ENCODE measurements at places on chromosomes 4 and X.

GRCh38 chrX:72540318-72540717 is 32.3 kb downstream of the HDAC8 start:
- no peaks in the 10 kb centered on the region for H3K27me3 ChIP-seq
- no peak for DNase-seq
- no peak overlapping the region for H3K4me3 ChIP-seq
- H3K4me1 ChIP-seq, result no peaks in the 10 kb centered on the region
- no peak overlapping the region for H3K27ac ChIP-seq
- no peaks in the 10 kb centered on the region for H3K36me3 ChIP-seq

DNA sequence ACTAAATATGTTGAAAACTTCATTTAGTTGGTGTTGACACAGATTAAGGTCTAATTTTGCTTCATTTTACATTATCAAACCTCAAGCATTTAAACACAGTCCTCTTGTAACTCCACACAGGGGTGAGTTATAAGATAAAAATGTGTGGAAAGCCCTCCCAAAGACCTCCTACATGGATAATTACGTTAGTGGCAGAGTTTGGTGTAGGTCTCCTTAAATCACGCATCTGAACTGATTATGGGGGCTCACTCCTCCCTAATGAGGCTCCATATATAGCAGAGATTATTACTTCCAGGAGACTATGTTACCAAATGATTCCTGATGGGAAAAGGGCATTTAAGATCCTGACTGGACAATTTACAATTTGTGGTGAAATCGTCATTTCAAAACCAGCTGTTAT is 32.2 kb upstream of the VCX3B start:
- no peaks in the 10 kb centered on the region for H3K27me3 ChIP-seq
- no peak overlapping the region for H3K27ac ChIP-seq

DNA sequence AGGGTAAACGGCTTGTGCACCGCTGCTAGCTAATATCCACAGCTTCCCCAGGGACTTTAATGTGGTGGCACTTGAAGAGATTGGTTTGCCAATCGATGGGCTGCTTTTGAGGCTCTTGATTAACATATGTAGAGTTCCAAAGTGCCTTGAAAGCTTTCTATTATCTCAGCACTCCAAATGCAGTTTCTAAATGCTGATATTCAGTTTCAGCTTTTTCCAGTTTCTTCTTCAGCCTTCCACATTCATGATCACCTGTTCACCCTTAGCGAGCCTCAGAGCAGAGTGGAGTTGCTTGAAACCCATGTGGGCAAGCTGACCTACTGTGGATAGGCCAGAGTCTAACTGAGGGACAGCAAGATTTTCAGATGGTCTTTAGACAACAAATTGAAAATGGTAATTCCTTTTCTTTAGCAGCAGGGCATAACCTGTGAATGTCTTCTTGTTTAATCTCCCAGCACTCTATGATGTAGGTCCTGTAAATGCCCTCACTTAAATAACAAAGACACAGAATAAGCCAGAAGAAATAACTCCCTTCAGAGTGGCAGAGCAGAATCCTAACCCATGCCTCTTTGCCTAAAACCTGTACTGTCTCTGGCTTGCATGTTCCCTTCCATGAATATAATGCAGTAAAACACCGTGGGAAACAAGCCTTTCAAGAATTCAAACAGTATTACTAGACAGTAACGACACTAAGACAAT is 99.8 kb downstream of the TSPAN5 start:
- H3K36me3 ChIP-seq, result no peaks in the 10 kb centered on the region

DNA sequence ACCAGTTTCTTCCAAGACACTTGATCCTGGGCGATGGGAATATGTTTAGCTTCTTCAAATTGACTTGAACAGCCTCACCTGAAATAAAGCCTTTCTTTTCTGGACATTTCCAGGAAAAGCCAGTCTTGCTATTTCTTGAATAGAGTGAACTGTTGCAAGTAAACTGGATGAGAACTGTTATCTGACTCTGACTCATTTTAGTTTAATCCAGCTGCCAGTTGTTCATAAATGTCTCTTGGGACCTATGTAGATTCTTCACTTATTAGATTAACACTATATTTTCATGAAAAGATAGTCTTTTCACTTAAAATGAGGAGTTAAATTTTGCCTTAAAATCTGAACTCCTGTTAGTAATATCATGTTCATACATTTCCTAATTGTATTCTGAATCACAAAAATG is 615.4 kb upstream of the GALNT7 start:
- no peaks in the 10 kb centered on the region for H3K4me1 ChIP-seq
- no peak for DNase-seq
- no peak overlapping the region for H3K27ac ChIP-seq
- H3K4me3 ChIP-seq, result no peak overlapping the region
- H3K27me3 ChIP-seq, result no peaks in the 10 kb centered on the region

DNA sequence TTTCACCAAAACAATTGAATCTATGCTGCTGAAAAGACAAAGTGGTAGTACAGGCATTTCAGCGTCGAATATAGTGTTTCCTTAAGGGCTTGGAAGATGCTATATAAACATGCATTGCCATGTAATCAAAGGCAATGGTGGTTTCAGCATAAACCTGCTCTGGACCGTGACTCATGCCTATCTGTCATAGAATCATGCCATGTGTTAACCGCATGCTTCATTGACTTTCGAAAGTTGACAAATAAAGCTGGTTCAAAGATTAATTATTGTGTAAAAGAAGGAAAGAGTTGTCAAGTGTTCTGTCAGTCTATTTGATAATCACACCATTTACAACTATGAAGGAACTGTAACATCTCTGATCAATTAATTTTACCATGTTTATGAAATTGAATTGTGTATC is 83.2 kb downstream of the FUNDC1 start:
- no peak for DNase-seq
- no peaks in the 10 kb centered on the region for H3K4me1 ChIP-seq
- no peaks in the 10 kb centered on the region for H3K36me3 ChIP-seq
- no peak overlapping the region for H3K4me3 ChIP-seq

GRCh38 chrX:18534949-18535348 is 109.5 kb downstream of the CDKL5 start:
- no peak for DNase-seq
- no peak overlapping the region for H3K27ac ChIP-seq
- H3K4me1 ChIP-seq, result no peaks in the 10 kb centered on the region
- H3K27me3 ChIP-seq, result no peaks in the 10 kb centered on the region
